ENCODE measurements at places on chromosomes 5 and 9.

DNA sequence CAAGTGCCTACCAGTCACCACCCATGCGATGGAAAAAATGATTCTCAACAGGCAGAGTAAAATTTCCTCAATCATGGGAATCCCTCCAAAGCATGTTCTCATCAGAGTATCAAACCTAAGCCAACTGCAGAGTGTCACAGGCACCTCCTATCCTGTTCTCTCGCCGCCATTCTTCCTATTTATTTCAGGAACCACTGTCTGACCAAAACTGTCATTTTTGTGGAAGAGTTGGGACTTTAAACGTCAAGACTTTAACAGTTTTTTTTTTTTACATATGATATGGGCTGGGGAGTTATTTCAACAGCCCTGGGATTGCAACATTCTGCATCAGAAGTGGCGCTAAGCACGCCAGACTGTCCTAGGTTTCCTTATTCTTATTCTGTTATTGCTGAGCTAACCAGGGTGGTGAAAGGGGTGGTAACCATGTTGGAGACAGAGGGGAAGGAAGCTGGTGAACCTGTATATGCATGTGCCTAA, 29.5 kb downstream of the PFDN1 start:
- peaks cover 6% of the 10 kb centered on the region for H3K4me1 ChIP-seq
- no peak overlapping the region for H3K27ac ChIP-seq
- H3K27me3 ChIP-seq = no peaks in the 10 kb centered on the region

DNA sequence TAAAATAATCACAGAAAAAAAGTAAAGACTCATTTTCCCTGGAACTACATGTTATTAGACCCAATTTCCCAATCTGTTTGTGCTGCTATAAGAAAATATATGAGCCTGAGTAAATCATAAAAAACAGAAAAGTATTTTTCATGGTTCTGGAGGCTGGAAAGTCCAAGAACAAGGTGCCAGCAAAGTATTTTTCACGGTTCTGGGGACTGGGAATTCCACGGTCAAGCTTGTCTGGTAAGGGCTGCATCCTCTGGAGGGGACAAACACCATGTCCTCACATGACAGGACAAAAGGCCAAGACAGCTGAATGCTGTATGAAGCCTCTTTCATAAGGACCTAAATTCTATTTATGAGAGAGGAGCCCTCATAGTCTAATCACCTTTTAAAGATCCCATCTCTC, 172.3 kb downstream of the PLPPR1 start:
- H3K4me1 ChIP-seq = no peaks in the 10 kb centered on the region
- no peak overlapping the region for H3K4me3 ChIP-seq
- DNase-seq = no peak
- no peaks in the 10 kb centered on the region for H3K36me3 ChIP-seq
- no peak overlapping the region for H3K27ac ChIP-seq
- no peaks in the 10 kb centered on the region for H3K27me3 ChIP-seq

GRCh38 chr9:122070728-122071515, 22.2 kb downstream of the TTLL11 start:
- peaks cover 17% of the 10 kb centered on the region for H3K4me1 ChIP-seq
- no peak overlapping the region for H3K4me3 ChIP-seq
- no peak for DNase-seq
- H3K27ac ChIP-seq = no peak overlapping the region

GRCh38 chr9:27601396-27601795, 28.1 kb upstream of the C9orf72 start:
- no peak overlapping the region for H3K4me3 ChIP-seq
- H3K36me3 ChIP-seq = no peaks in the 10 kb centered on the region
- DNase-seq = no peak
- no peaks in the 10 kb centered on the region for H3K4me1 ChIP-seq
- no peak overlapping the region for H3K27ac ChIP-seq

- no peak overlapping the region for H3K4me3 ChIP-seq
- H3K27me3 ChIP-seq = no peaks in the 10 kb centered on the region
- H3K27ac ChIP-seq = no peak overlapping the region
- peaks cover 36% of the 10 kb centered on the region for H3K36me3 ChIP-seq
- DNase-seq = no peak
- no peaks in the 10 kb centered on the region for H3K4me1 ChIP-seq
Observed at GRCh38 chr5:94661086-94661485, 42.6 kb downstream of the SLF1 start.

- peak overlapping the region; percentile 4 for H3K4me3 ChIP-seq
- no peaks in the 10 kb centered on the region for H3K27me3 ChIP-seq
- peak; percentile 15 for DNase-seq
- peak overlapping the region; percentile 84 for H3K27ac ChIP-seq
Observed at GRCh38 chr5:120684749-120685415, 220.8 kb downstream of the PRR16 start.

DNA sequence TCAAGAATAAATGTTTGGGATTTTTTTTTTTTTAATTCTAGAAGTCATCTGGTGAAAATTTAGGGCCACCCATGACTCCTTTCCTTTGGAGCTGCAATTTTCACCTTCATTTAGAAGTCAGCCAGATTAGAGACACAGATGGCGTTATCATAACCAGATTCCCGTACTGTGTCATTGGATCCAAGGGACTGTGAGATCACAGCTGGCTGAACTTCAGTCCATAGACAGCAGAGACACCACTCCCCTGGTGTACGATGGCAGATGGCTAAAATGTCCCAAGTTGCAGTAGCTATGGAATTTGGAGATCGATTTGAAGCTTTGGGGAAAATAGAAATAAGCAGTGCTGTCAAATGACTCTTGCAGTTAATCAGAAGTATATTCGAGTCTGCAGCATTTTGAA, 216.3 kb downstream of the RFK start:
- no peaks in the 10 kb centered on the region for H3K36me3 ChIP-seq
- no peaks in the 10 kb centered on the region for H3K4me1 ChIP-seq
- H3K27me3 ChIP-seq = no peaks in the 10 kb centered on the region
- H3K4me3 ChIP-seq = no peak overlapping the region
- DNase-seq = no peak

DNA sequence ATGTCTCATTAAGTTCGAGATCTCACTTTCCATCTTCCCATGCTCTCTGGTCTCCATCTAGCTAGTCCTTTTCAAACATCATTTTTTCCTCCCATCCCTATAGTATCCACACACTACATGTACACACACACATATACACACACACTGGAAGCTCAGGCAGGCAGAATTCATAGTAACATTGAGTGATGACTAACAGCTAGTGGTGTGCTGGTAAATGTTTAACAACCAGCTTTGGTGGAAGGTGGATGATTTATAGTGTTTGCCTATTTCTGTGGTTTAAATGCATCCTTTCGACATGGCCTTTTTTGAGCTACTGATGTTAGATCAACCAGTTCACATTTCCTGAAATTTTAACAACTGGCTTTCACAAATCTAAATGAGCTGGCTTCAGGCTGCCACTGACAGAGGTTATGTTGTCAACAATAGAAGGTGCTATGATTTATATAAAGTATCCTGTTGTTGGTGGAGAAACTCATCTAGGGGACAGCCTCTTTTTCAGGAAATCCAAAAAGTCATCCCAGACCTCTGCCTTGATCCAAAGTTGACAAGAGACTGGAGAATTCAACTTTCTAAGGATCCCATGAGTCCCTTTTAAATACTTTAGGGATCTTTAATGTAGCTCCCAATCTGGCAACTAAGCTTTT, 117.8 kb downstream of the CCDC192 start:
- no peaks in the 10 kb centered on the region for H3K36me3 ChIP-seq
- peak; percentile 79 for DNase-seq
- peaks cover 29% of the 10 kb centered on the region for H3K4me1 ChIP-seq
- H3K27me3 ChIP-seq = peaks cover 9% of the 10 kb centered on the region
- no peak overlapping the region for H3K27ac ChIP-seq
- no peak overlapping the region for H3K4me3 ChIP-seq

GRCh38 chr9:131969469-131969989, 110.1 kb downstream of the MED27 start:
- H3K4me3 ChIP-seq = no peak overlapping the region
- H3K27ac ChIP-seq = no peak overlapping the region
- peaks cover 4% of the 10 kb centered on the region for H3K27me3 ChIP-seq
- no peaks in the 10 kb centered on the region for H3K36me3 ChIP-seq
- no peak for DNase-seq

- H3K36me3 ChIP-seq = no peaks in the 10 kb centered on the region
- no peak overlapping the region for H3K27ac ChIP-seq
- no peak overlapping the region for H3K4me3 ChIP-seq
- DNase-seq = peak; percentile 35
- peaks cover 21% of the 10 kb centered on the region for H3K4me1 ChIP-seq
- peaks cover 3% of the 10 kb centered on the region for H3K27me3 ChIP-seq
Observed at GRCh38 chr9:72292256-72292682, 72.7 kb downstream of the ZFAND5 start.

- H3K27ac ChIP-seq = peak overlapping the region; percentile 76
- H3K4me3 ChIP-seq = peak overlapping the region; percentile 69
- no peaks in the 10 kb centered on the region for H3K36me3 ChIP-seq
- peaks cover 15% of the 10 kb centered on the region for H3K27me3 ChIP-seq
- DNase-seq = peak; percentile 95
Observed at GRCh38 chr5:175809531-175810121, 61.8 kb upstream of the CPLX2 start.

DNA sequence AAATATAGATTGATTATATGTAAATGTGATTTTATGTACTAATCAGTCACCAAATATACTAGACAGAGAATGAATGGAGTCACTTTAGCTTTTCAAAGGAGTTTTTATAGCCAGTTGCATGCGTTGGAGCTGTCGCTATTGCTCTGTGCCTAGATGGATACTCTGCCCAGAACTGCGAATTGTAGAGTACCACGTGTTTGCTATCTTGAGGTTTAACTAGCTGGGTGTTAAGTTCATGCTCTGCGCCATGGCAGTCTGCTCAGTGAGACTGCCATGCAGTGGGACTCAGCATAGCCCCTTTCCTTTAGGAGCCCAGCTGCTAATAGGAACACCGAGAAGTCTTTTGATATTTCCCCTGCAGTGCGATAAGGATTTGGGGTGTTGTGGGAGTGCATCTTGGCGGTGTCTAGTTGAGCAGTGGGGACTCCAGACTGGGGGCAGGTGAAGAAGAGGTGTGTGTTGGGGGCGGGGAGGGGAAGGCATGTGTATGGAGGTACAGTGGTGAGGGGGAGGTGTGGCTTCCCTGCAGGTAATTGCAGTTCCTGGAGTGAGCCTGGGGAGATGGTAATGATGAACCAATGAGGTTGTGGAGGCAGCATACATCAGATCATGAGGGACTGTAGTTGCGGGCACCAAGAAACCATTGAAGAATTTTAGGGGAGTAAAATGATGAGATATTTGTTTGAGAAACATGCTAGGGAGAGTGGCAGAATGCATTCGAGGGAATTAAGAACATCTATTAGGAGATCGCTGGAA, 118.9 kb downstream of the TRIO start:
- DNase-seq = no peak
- H3K27me3 ChIP-seq = peaks cover 10% of the 10 kb centered on the region
- peaks cover 100% of the 10 kb centered on the region for H3K4me1 ChIP-seq
- peaks cover 39% of the 10 kb centered on the region for H3K36me3 ChIP-seq

DNA sequence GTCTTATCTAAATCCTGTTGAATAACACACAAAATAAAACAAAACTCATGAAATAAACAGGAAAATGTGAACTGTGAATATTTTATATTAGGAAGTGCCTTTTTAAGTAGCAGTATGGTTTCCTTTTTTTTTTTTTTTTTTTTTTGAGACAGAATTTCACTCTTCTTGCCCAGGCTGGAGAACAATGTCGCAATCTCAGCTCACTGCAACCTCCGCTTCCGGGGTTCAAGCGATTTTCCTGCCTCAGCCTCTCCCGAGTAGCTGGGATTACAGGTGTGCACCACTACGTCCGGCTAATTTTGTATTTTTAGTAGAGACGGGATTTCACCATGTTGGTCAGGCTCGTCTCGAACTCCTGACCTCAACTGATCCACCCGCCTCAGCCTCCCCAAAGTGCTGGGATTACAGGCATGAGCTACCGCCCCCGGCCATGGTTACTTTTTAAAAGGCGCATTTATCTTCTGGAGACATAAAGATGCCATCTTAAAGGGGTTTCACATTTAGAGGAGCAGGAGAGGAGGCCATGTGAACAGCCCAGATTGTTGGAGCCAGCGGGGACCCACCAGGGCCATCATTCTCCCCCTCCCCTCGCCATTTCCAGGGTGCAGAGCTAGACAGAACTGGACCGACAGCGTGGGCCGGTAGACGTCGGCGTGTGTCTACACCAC, 64.1 kb downstream of the ROR2 start:
- H3K36me3 ChIP-seq = no peaks in the 10 kb centered on the region
- no peak overlapping the region for H3K27ac ChIP-seq
- DNase-seq = no peak
- no peak overlapping the region for H3K4me3 ChIP-seq

GRCh38 chr5:178387856-178388190, 155.2 kb upstream of the PHYKPL start:
- DNase-seq = no peak
- H3K27ac ChIP-seq = no peak overlapping the region
- H3K27me3 ChIP-seq = peaks cover 13% of the 10 kb centered on the region
- H3K4me1 ChIP-seq = no peaks in the 10 kb centered on the region
- H3K36me3 ChIP-seq = peaks cover 6% of the 10 kb centered on the region

- H3K27me3 ChIP-seq = no peaks in the 10 kb centered on the region
- peaks cover 14% of the 10 kb centered on the region for H3K4me1 ChIP-seq
- peak overlapping the region; percentile 33 for H3K27ac ChIP-seq
- peaks cover 13% of the 10 kb centered on the region for H3K36me3 ChIP-seq
- peak overlapping the region; percentile 45 for H3K4me3 ChIP-seq
Observed at GRCh38 chr5:142151436-142152383, 43.1 kb downstream of the NDFIP1 start.

GRCh38 chr5:83434946-83435345, 36.6 kb upstream of the VCAN start:
- H3K4me1 ChIP-seq = no peaks in the 10 kb centered on the region
- H3K27me3 ChIP-seq = no peaks in the 10 kb centered on the region
- no peak overlapping the region for H3K4me3 ChIP-seq
- no peak for DNase-seq

DNA sequence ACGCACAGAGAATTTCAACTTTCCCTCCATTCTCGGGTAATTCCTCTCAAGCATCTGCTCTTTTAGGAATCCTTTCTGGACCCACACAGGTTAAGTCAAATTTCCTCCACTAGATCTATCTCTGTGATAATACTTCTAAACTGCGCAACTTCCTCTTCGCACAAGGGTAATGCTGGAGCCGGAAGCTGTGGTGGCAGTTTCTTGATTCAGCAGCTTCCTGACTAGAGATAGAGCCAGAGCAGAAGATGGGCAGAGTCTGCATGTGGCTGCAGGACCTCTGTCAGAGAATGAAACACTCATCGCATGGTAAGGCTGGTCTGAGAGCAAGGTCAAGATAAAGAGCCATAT, 11.1 kb upstream of the CDC42SE2 start:
- no peaks in the 10 kb centered on the region for H3K27me3 ChIP-seq
- H3K36me3 ChIP-seq = no peaks in the 10 kb centered on the region
- peaks cover 13% of the 10 kb centered on the region for H3K4me1 ChIP-seq

GRCh38 chr5:35430381-35431162, 187.1 kb upstream of the SPEF2 start:
- no peak overlapping the region for H3K27ac ChIP-seq
- no peak overlapping the region for H3K4me3 ChIP-seq
- peaks cover 11% of the 10 kb centered on the region for H3K27me3 ChIP-seq
- DNase-seq = no peak

GRCh38 chr5:116772152-116772501, 197.5 kb upstream of the SEMA6A start:
- H3K36me3 ChIP-seq = no peaks in the 10 kb centered on the region
- no peak overlapping the region for H3K4me3 ChIP-seq
- DNase-seq = no peak

All from HFFc6 (cell line).